ENCODE measurements at places on chromosomes 4 and X.

- no peak for DNase-seq
Measured at GRCh38 chr4:76998251-76998901, 48.8 kb downstream of the SEPTIN11 start.

GRCh38 chr4:81724925-81725329 lies 253.2 kb upstream of the RASGEF1B start:
- DNase-seq = peak; percentile 35

DNA sequence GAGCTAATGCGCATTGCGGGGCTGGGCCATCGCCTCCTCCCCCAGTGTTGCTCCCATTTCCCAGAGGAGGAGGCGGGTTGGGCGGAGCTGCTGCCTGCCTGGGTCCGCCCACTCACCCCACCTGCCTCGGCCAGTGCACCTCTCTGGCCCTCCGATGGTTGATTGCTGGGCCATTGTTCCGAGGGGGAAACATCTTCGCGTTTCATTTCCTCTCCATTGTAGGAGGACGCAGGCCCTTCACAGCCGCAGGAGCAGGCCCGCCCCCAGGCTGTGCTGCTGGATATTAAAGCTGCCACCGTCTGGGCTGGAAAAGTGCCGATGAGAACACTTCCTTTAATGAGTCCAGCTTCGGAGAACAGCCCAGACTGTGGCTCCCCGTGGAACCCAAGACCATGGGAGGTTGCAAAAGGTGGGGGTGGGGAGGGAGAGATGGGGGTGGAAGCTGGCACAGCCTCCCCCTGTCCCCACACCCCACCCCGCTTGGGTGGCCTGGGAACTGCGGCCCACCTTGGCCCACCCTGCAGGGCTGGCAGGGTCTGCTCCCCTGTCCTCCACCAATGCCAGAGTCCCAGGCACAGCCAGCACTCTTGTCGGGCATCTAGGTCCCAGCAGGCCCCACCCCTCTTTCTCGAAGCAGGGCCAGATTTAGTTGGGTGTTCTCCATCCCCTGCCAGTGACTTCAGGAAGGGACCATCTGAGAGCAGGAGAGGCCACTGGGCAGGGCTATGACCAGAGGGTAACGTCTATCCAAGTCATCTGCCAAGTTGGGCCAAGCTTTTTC lies 96.6 kb downstream of the ADRA2C start:
- DNase-seq = no peak

DNA sequence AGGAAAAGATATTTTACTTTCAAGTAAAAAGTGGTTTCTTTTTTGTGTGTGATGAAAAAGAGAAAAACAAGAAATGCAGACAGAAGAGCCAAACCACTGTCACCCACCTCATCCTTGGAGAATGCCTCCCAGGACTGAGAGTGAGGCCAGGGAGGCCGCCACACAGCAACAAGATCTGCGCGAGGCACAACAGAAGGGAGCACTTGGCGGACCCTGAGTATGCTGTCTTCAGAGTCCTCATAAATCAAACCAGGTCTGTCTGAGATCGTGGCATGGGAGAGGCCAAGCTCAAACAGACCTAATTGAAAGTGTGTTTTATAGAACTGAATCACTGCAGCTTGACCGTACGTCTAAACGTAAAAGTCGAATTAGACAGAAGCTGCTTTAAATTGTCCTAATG lies 134.3 kb upstream of the VCX2 start:
- DNase-seq = no peak

- DNase-seq = no peak
Measured at GRCh38 chrX:124476562-124476961, 130.2 kb downstream of the SH2D1A start.

DNA sequence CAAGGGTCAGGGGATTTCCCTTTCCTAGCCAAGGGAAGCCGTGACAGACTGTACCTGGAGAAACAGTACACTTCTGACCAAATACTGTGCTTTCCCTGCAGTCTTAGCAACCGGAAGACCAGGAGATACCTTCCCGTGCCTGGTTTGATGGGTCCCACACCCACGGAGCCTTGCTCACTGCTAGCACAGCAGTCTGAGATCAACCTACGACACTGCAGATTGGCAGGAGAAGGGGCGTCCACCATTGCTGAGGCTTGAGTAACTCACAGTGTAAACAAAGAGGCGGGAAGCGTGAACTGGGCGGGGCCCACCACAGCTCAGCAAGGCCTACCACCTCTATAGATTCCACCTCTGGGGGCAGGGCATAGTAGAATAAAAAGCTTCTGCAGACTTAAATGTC lies 48.7 kb upstream of the SRD5A3 start:
- DNase-seq = no peak

- DNase-seq = no peak
Measured at GRCh38 chr4:78565971-78566372, 14.4 kb downstream of the ANXA3 start.

GRCh38 chr4:7351014-7351413 lies 83.7 kb downstream of the PSAPL1 start:
- DNase-seq = no peak

- DNase-seq = no peak
Measured at GRCh38 chr4:56086073-56086541, 137.4 kb downstream of the CEP135 start.

DNA sequence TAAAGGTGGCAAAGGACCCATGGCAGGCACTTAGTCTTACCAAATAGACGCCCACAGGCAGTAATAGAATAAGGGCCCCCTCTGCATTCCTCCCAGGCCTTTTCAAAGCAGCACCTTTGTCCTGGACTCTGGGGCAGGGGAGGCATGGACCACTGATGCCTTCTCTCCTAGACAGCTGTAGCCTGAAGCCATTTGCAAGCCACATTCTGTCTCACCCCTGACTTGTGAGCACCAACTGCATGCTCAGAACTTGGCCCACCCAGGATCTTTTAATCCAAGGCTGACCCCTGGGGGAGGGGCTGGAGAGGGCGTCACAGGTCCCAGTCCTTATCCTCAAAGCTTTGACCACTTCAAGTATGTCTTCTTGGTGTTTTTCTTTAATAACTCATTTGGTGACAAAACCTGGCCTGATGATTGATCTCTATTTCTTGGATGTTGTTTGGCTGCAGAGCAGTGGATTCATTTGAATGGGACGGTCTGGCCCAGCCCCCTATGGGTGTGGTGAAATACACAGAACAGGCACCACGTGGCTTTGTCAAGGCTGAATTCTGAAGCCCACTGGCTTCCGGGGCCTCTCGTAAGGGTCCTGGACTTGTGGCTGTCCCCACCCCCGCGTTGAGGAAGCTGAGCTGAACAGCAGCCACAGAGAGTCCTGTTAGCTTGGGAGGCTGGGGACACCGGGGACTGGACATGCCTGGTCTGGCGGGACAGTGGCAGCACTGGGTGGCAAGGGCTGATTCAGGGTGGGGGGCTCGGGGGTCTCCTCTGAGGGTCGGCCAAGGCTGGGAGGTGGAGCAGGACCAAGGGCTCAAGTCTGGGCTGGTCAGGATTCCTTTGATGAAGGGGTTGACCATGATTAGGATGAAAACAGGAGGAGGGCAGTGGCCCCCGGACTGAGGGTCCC lies 36.6 kb downstream of the ADRA2C start:
- DNase-seq = no peak

DNA sequence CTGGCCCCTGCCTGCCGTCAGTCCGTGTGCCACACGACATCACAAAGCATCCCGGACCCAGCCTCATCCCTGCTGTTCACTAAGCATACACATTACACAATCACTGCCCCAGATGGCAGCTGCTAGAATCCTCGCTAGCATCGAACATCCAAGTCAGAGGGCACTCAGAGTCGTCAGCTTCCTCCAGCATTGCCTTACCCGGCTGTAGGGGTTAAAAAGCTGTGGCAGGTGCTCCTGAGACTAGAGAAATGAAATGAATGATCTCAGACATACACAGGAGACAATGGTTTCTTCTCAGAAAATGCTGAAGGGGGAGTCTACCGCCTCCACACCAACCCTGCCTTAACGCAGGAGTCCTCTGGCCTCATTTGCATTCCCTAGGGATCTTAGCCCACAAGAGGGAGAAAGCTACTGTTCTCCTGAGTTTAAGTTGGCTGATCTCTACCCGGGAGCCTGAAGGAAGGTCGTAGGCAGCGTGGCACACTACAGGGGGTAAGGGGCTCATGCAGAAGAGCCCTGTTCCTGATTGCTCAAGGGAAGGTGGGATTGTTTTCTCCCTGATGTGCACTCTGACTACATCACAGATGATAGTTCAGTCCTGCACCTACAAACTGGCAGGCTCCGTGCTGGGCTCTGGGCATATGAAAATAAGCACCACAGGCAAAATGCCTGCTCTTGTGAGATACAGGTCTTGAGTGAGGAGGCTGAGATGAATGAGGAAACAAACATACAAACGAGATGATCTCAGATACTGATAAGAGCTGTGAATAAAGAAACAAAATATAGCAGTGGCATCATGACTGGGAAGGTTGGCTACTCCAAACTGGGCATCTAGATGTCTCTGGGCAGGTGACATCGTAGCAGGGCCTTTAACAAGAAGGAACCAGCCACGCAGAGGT lies 2.6 kb upstream of the KIAA0232 start:
- DNase-seq = no peak

GRCh38 chrX:150362599-150363481 lies at the start of gene MAMLD1:
MAMLD1 (plus strand) TSS chrX:150363317; CDS start chrX:150445517, 82,200 bp downstream.
- DNase-seq = peak; percentile 70

- DNase-seq = no peak
Measured at GRCh38 chr4:169665046-169665737, 44.8 kb downstream of the CLCN3 start.

GRCh38 chrX:86002076-86002896 lies 45.1 kb downstream of the CHM start:
- peak; percentile 6 for DNase-seq

GRCh38 chrX:155094468-155095061 lies 23.3 kb downstream of the BRCC3 start:
- peak; percentile 61 for DNase-seq

DNA sequence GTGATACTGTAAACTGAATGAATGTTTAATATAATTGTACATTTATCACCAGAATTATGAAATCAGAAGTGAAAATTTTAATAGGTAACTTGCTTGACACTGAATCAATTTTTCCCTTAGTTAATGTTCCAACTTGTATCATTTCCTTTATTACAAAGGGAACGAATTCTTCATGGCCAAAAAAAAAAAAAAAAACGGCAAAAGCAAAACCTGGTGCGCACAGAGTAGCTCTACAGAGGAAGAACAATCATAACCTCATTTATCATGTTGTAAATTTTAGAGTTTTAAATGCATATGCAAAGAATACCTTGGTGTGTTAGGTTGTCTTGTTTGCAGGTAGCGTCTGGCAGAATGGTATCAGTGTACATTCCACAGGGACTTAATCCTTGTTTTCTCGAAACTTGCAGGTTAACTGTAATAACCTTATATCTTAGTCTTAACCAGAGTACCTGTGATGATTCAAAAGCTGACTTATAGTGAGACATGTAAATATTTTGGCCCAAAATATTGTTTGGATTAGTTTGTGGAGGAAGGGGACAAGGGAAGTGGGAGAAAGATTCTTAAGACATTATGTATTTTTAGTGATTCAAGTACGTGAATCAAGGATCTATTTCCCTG lies 70.0 kb downstream of the NPNT start:
- DNase-seq = no peak

DNA sequence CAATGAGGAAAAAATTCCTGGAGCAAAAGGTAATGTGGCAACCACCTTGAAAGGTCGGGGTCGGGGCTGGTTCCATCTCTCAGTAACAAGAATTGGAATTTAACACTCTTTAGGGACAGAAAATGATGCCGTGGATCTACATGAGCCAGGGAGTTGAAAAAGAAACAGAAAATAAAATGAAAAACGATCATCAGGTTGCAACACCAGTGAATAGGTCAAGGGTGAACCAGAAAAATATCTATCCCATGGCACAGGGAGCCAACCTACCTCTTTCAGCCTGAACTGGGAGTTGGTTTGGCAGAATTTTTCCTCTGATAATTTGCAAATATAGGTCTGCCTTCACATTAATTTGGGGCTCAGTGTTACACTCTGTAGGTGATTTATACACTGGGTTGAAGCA lies 93.7 kb downstream of the C4orf33 start:
- no peak for DNase-seq

GRCh38 chr4:118981171-118981838 lies 92.7 kb downstream of the SYNPO2 start:
- no peak for DNase-seq

DNA sequence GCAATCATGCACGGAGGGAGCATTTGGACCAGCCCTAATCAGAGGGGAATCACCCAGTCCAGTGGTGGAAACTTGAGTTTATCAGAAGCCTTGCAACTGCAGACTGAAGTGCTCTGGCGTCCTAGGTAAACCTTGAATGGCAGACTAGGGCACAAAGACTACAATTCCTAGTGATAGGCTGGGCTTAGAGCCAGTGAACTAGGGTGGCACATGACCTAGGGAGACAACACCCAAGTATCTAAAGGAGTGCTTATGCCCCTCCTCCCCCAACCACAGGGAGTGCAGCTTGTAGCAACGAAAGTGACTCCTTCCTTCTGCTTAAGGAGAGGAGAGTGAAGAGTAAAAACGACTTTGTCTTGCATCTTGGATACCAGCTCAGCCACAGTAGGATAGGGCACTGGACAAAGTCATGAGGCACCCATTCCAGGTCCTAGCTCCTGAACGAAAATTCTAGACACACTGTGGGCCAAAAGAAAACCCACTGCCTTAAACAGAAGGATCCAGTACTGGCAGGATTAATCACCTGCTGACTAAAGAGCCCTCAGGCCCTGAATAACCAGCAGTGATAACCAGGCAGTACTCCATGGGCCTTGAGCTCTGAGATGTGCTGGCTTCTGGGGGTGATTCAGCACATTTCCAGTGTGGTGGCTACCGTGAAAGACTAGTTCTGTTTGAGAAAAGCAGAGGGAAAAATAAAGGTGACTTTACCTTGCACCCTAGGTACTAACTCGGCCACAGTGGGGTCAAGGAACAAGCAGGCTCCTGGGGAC lies 58.7 kb upstream of the STARD8 start:
- no peak for DNase-seq

DNA sequence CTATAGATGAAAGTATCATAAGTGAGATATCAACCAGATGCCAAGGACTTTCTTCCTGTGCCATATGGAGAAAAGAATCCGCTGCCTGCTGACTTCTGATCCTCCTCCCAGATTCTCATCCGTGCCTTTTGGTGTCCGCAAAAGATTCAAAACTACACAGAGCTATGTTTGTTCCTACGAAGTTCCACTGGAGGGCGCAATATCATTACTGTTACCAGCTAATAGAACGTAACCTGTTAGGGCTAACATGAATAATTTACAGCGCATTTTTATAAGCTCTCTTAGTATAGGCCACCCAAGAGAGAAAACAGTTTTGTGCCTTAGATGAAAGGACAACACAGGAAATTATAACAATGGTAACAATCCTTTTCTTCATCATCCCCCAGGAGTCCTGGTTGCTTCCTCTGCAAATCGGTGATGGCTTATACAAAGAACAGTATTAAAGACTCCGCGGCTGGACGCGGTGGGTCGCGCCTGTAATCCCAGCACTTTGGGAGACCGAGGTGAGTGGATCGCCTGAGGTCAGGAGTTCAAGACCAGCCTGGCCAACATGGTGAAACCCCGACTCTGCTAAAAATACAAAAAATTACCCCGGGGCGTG lies 22.8 kb upstream of the CENPVL3 start:
- DNase-seq = peak; percentile 13

- no peak for DNase-seq
Measured at GRCh38 chr4:178665916-178666315, 1223.7 kb upstream of the AGA start.

DNA sequence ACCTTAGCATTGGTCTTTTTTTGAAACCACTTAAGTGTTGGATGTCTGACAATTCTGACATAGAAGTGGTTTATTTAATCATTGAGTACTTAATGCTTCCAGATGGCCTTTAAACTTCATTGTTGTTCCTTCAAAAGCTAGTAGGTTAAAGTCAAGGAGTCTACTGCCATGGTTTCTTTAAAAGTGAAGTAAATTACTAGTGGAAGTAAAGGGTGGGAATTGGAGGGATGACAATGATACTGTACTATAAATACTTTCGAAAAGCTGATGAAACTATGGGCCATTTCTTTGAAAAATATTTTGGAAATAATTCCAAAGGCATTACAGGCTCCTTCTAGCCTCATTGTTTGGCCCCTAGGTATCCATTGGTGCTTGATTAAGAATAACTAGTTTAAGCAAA lies 51.9 kb downstream of the ATP10D start:
- DNase-seq = no peak
